Activated T-cell treated with anti-CD3 and anti-CD28 coated beads for 48 hours (primary cell): ENCODE measurements at places on chromosomes 2 and 18.

- DNase-seq: peak; percentile 5
Observed at GRCh38 chr2:148989882-148990493, 48.5 kb upstream of the LYPD6B start.

DNA sequence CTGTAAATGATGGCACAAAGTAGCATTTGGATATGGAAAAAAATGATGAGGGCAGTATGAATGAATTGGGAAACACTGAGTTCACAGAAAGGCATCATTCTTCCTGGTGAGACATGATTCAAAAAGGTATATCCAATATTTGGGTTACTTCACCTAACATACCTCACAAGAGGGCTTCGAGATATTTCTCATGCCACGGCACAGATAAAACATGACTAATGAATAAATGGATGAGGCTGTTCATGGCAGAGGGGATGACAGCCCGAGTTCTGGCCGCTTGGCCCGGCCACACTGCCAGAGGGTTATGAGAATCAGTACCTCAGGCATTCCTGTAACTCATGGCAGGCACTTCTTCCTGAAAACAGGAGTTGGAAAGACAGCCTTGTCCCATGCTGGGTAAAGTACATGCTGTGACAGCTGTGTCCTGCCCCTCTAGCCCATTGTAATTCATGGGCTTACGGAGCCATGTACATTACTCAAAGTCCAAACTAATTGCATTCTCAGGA lies 116.0 kb upstream of the ACVR1C start:
- no peak for DNase-seq

GRCh38 chr18:3044931-3045698 lies 32.2 kb upstream of the LPIN2 start:
- no peak for DNase-seq

GRCh38 chr2:23624378-23624777 lies 239.4 kb downstream of the KLHL29 start:
- DNase-seq: peak; percentile 35

GRCh38 chr2:102514061-102514785 lies 41.2 kb downstream of the SLC9A4 start:
- DNase-seq: no peak

DNA sequence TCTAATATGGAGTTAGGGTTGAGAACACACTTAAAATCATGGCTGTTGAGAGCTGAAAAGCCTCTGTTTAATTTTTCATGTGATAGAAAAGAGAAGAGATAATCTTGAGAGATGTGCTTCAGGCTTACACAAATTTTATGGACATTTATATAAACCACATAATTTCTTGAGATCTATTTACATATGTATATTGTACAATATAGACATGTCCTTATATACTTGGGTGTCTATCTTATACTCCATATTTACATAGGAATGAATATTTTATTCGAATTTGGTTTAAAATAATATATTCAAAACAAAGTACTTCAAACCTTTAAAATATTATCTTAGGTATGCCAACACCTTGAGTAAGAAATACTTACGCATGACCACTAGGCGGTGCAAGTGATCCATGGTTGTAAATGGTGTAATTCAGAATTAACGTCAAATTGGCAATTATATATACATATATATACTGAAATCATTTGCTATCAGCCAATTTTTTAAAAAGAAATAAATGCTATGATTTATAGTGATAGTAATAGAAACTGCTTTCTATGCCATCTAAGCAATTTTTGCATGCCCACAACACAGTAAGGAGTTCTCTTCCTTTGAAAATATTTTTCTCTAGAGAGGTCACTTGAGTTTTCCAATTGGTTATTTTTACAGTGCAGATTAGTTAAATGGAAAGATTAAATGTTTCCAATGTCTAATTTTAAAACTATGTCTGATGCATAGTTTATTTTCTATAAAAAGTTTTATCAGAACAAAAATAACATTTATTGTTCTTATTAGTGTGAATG lies 37.6 kb upstream of the SPAG16 start:
- peak; percentile 30 for DNase-seq

DNA sequence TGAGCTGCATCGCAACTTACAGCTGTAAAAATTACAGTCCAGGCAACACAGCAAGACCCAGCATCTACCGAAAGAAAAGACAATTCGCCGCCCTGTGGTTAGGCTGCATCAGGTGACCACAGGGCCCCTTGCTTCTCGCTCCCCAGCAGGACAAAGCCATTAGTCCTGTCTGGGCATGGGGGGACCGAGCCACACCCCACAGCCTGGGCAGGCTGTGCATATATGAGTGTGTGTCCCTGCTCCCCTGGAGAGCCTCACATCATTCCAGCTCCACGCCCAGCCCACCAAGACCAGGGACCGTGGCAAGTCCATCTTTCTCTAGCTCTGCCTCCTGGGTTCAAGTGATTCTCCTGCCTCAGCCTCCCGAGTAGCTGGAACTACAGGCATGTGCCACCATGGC lies 33.9 kb downstream of the SNORC start:
- DNase-seq: no peak

- no peak for DNase-seq
Observed at GRCh38 chr2:122148128-122148767, 392.8 kb downstream of the TSN start.

DNA sequence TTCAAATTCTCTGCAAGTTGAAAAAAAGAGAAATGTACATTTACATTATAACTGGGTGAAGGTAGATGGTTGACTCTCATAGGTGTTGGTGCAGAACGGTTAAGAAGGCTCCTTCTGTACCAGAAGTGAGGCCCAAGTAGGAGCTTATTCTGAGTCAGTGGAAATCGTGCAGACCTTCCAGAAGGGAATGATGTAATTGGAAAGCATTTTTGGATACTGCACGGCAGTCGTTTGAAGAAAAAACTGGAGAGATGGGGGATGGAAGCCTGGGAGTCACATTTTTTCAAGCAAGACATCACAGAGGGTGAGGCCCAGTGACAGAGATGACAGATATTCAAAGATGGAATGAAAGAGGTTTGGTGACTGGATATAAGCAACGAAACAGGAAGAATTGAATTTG lies 39.4 kb downstream of the HRH4 start:
- no peak for DNase-seq

DNA sequence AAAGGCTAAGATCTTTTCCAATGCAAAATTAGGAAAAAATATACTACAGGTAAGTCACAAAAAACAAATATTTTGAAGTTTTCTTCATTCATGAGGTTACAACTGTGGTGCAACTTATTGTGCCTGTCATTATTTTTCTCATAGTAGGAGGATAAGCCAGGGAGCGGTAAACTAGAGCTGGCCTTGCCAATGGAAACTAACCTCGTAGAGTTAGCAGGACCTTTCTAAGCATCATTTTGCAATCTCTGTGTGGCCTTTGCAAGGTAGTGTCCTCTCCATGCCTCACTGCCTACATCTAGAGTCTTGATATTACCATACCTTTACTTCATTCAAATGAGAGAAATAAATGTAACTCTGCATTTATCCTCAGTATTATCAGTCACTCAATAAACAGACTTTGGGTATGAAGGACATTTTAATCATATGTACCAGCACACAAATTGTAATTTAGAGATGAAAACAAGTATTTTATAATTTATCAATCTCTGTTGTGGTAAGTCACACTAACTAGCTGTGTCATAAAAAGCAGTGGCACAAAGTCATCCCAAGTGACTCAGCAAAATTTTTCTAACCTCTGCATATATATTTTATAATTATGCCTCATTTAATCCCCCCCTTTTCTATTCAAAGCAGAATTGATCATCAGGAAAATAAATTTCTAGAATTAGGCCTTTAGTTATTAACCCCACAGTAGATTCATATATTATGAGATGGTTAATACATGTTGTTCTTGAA lies 47.0 kb downstream of the LANCL1 start:
- no peak for DNase-seq

DNA sequence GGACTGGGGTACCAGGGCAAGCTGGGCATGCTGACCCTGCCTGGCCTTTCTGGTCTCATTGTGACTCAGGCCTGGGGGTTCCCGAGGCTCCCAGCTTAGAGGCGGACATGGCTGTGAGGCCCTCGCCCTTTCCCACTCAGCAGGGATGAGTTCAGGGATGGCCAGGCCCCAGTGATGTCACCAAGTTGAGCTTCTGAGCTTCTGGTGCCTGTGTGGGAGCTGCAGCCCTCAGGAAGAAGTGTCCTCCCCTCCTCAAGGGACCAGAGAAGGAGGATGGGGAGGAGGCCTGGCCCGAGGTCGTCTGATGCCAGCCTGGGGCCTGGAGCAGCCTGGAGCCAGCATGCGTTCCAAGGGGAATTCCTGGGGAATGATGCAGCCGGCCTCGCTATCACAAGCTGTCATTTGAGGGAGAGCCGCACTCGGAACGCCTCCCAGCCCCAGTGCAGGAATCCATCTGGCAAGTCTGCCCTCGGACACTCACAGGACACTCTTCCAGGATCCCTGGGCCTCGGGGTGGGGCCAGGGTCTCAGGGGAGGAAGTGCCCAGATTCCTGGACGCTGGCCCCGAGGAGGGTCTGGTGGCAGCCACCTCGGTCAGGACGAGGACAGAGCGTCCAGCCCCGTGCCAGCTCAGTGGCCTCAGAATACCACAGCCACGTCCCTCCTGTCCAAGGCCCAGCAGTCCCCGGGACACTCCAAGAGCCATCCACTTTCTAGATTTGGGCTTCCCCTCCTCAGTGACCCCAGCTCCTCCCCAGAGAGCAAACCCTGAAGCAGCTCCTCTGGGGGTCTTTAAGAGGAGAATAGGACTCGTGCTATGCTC lies 61.2 kb upstream of the GPC1 start:
- no peak for DNase-seq

- DNase-seq: no peak
Observed at GRCh38 chr18:47485221-47485797, 233.8 kb upstream of the SKOR2 start.

DNA sequence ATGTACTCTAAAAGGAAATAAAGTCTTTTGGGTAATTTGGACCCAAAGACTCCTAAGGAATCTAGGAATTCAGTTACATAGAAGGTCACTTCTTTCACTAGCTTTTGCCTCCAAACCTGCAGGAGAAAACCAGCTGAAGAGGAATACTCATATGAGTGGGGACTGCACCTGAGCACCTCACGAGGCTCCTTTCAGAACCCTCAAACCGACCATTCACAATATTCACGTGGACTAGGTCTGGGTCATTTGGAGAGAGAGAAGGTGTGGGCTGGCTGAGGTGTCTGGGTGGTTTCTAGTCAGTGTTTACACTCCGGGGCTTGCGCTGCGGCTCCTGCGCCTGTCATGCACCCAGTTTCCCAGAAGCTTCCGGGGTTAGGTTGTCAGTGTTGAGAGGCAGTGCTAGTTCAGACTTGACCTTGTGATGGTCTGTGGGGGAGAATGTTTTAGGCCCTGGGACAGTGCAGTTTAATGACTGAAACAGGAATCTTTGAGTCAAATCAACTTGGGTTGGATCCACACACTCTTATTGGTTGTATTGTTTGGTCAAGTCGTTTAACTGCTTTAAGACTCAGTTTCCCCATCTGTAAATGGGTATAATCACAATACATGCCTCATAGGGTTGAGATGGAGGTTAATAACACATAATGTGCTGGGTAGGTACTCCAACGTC lies 78.4 kb downstream of the LIMS1 start:
- peak; percentile 57 for DNase-seq

GRCh38 chr18:56127322-56128099 lies 510.9 kb downstream of the TXNL1 start:
- no peak for DNase-seq

- DNase-seq: no peak
Observed at GRCh38 chr18:60047556-60047955, 147.8 kb downstream of the PMAIP1 start.

- DNase-seq: no peak
Observed at GRCh38 chr2:64594226-64594989, 59.3 kb downstream of the SERTAD2 start.

- no peak for DNase-seq
Observed at GRCh38 chr2:77013953-77014352, 508.2 kb downstream of the LRRTM4 start.

- DNase-seq: no peak
Observed at GRCh38 chr2:226466589-226466988, 333.0 kb downstream of the IRS1 start.

DNA sequence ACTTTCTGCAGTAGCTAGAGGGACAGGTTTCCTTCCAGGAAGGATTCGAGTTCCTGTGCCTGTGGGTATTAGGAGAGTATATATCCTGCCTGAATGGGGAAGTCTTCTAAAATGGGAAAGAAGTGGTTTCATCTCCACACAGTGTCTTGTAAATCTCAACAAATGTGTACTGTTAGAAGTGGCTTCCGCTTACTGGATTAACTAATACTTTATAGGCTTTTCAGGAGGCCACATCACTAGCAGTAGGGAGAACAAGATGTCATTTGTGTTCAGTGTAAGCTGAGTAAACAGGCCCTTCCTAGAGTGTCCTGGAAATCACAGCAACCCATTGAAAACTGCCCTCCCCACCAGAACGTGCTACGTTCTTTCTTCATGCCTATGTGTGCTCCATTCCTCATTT lies 12.5 kb upstream of the POLR1B start:
- no peak for DNase-seq

DNA sequence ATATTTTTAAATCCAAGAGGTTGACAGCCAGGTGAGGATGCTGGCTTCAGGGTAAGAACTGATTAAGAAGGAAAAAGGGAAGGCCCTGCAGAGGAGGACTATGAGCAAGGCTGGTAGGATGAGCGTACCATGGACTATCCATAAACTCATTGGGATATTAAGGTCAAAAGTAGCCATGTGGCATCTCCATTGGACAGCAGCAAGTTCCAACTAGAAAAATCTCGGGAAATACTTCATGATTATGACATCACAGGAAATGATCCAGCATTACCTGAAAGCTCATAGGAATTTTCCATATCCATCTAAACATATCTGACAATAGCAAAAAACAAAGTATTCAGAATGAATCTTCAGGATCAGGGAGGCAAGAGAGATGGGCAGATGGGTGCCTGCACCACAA lies 34.2 kb downstream of the TGFA start:
- no peak for DNase-seq

DNA sequence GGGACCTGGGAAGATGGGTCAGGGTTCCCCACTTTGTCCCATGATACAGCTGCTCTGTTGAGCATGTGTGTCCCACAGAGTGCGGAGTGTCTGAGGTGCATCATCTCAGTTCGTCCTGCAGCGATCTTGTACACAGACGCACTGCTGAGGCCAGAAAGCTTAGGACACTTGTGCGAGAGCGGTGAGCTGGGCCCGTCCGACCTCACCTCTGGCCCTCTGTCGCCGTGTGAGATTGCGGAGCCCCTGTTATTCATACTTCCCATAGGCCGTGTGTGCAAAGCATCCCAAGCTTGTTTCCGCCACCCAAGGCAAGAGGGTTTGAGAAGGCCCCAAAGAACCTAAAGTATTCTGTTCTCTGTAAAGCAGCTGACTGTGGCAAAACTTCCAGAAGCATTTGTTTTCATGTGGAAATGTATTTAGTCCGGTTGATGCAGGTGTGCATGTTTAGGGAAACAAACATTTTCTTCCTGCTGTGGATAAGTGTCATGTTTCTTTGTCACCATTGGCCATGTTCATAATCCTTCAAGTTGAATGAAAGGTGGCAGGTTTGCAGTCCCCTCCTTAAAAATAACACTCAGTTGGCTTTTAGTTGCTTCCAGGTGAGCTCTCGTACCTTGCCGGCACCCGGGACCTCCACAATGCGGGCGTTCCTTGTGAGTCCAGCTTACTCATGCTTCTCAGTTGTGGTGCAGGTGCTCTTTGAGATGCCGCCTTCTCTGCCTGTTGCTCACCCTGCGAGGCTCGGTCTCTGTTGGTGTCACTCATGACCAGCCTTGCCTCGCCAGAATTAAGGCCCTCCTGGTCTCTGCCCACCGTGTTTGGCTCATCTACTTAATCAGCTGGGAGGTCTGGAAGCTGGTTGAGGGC lies 5.3 kb downstream of the AGAP1 start:
- DNase-seq: no peak

- no peak for DNase-seq
Observed at GRCh38 chr2:55970500-55970899, 46.9 kb upstream of the EFEMP1 start.
